ENCODE measurements at places on chromosomes 1 and 21. TPM values are rescaled to one million over a fixed set of nuclear protein-coding genes. Genes with fewer than 3 reads are reported as not detected.

Gene OR2L3
- total RNA-seq = not detected

Gene SLC19A2
- 23.1 TPM for total RNA-seq

Gene DNASE2B
- total RNA-seq = 1.3 TPM

Gene FAM43B
- 0.37 TPM for total RNA-seq

Gene GJA9
- total RNA-seq = not detected

Gene EVA1C
- 13.9 TPM for total RNA-seq

Gene IL20
- total RNA-seq = not detected

Gene FASLG
- not detected for total RNA-seq

Gene KLF17
- not detected for total RNA-seq

- no peak for DNase-seq
- no peak overlapping the region for H3K4me3 ChIP-seq
- H3K36me3 ChIP-seq = no peaks in the 10 kb centered on the region
- H3K27me3 ChIP-seq = no peaks in the 10 kb centered on the region
Observed at GRCh38 chr1:193700710-193701355, 514.4 kb upstream of the B3GALT2 start.

GRCh38 chr1:47725511-47725991 is 271.6 kb downstream of the TRABD2B start:
- H3K36me3 ChIP-seq = no peaks in the 10 kb centered on the region
- no peaks in the 10 kb centered on the region for H3K4me1 ChIP-seq
- no peak for DNase-seq
- H3K4me3 ChIP-seq = no peak overlapping the region
- H3K27me3 ChIP-seq = peaks cover 7% of the 10 kb centered on the region
- no peak overlapping the region for H3K27ac ChIP-seq

GRCh38 chr1:86370601-86371022 is 25.5 kb downstream of the ODF2L start:
- H3K27me3 ChIP-seq = no peaks in the 10 kb centered on the region
- H3K36me3 ChIP-seq = peaks cover 12% of the 10 kb centered on the region
- H3K4me3 ChIP-seq = no peak overlapping the region
- no peaks in the 10 kb centered on the region for H3K4me1 ChIP-seq

DNA sequence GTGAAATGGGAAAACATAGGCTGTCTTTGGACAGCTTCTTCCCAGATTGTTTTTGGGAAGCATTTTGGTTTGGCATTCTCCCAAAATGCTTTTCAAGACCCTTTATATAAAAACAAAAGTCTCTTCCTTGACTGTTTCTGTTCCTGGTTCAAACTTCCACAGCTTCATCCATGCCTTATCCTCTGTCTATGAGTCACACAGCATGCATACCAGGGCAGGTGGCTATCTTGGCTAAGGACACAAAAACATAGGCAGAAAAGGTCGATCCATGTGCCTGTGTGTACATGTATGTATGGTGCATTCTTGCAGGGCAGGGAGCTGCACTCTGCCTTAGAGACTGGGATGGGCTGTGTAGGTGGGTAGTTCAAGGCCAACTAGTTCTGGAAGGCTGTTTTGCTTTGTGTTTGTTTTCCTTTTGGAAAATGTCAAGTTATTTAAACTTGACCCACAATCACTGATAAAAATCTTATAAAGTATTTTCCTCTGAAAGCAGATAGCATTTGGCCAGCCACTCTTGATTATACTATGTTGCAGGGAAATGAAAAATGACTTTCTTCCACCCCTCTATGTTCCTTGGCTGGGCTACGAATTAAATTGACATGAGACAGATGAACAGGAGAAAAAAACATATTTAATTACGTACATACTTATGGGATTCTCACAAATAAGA is 437.0 kb downstream of the SIPA1L2 start:
- H3K4me3 ChIP-seq = no peak overlapping the region
- no peaks in the 10 kb centered on the region for H3K4me1 ChIP-seq
- H3K27me3 ChIP-seq = no peaks in the 10 kb centered on the region
- no peak for DNase-seq
- H3K36me3 ChIP-seq = no peaks in the 10 kb centered on the region

- no peaks in the 10 kb centered on the region for H3K27me3 ChIP-seq
- no peaks in the 10 kb centered on the region for H3K36me3 ChIP-seq
- no peaks in the 10 kb centered on the region for H3K4me1 ChIP-seq
- H3K4me3 ChIP-seq = no peak overlapping the region
- no peak for DNase-seq
Observed at GRCh38 chr1:207659545-207660153, 14.7 kb downstream of the CR1L start.

- no peaks in the 10 kb centered on the region for H3K27me3 ChIP-seq
- peaks cover 14% of the 10 kb centered on the region for H3K36me3 ChIP-seq
- DNase-seq = no peak
- no peak overlapping the region for H3K27ac ChIP-seq
- H3K4me3 ChIP-seq = no peak overlapping the region
Observed at GRCh38 chr1:220770245-220770913, 16.3 kb upstream of the MTARC1 start.

DNA sequence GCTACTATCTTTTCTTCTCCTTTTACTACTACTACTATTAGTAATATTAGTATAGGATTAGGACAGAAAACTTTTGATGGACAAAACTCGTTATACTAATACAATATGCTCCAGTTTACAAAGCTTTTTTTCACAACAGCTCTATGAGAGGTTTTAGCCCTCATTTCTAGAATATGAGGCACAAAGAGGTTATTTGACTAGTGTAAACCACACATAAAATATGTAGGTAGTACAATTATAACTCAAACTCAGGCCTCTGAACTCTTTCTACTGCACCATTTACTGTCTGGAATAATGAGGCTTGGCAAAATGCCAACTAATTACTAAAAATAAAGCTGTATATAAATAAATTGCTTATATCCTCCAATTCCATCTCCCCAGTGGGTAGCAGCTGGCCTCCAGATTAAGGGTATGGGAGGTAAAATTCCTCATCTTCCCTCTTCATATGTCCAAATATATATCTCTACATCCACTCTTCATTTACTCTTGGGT is 99.9 kb downstream of the LYST start:
- no peaks in the 10 kb centered on the region for H3K36me3 ChIP-seq
- H3K4me3 ChIP-seq = no peak overlapping the region
- DNase-seq = no peak
- no peaks in the 10 kb centered on the region for H3K27me3 ChIP-seq

DNA sequence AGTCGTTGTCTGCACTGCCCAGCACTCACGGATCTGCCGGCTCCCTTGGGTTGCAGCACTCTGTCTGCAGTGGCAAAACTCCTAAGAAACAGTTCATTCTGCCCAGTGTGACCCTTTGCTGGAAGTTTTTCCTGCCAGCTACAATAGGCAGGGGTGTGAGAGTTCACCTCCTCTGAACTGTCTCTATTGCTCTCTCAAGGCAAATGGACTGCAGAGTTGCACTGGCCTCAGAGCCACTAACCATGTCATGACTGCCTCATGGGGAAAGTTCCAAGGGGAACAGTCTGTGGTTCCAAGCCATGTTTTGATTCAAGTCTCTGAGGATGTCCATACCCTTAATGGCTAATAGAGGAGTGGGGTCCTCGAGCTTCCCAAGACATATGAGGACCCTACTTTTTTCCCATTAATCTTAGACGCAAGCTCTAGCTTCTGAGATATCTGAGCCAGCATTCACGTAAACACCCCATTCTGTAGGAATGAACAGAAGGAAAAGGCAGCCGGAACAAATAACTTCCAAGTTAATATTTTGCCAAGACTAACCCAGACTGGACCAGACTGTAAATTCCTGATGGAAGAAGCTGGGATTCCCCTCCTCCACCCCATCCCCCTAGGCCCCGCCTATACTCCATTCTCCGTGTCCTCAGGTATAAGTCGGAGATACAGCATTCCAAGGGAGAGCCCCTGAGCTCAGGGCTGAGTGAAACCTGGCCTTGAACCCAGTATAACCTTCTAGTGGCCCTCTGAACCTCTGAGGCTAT is 93.8 kb upstream of the AKT3 start:
- no peak overlapping the region for H3K4me3 ChIP-seq
- H3K36me3 ChIP-seq = no peaks in the 10 kb centered on the region
- H3K4me1 ChIP-seq = no peaks in the 10 kb centered on the region
- H3K27ac ChIP-seq = no peak overlapping the region

GRCh38 chr1:1332774-1333480 is 1.8 kb downstream of the TAS1R3 start:
- no peaks in the 10 kb centered on the region for H3K27me3 ChIP-seq
- no peaks in the 10 kb centered on the region for H3K4me1 ChIP-seq
- peaks cover 35% of the 10 kb centered on the region for H3K36me3 ChIP-seq
- H3K27ac ChIP-seq = no peak overlapping the region

- no peaks in the 10 kb centered on the region for H3K4me1 ChIP-seq
- H3K4me3 ChIP-seq = no peak overlapping the region
- no peaks in the 10 kb centered on the region for H3K27me3 ChIP-seq
- H3K36me3 ChIP-seq = no peaks in the 10 kb centered on the region
- H3K27ac ChIP-seq = no peak overlapping the region
Observed at GRCh38 chr1:229164836-229165735, 105.8 kb upstream of the RAB4A start.

- H3K36me3 ChIP-seq = no peaks in the 10 kb centered on the region
- no peaks in the 10 kb centered on the region for H3K27me3 ChIP-seq
- no peak overlapping the region for H3K27ac ChIP-seq
- H3K4me3 ChIP-seq = no peak overlapping the region
- H3K4me1 ChIP-seq = no peaks in the 10 kb centered on the region
- DNase-seq = no peak
Observed at GRCh38 chr1:243708210-243708609, 141.8 kb downstream of the AKT3 start.

GRCh38 chr1:60583696-60584095 is 498.7 kb upstream of the NFIA start:
- no peaks in the 10 kb centered on the region for H3K4me1 ChIP-seq
- H3K4me3 ChIP-seq = no peak overlapping the region
- H3K27ac ChIP-seq = no peak overlapping the region

DNA sequence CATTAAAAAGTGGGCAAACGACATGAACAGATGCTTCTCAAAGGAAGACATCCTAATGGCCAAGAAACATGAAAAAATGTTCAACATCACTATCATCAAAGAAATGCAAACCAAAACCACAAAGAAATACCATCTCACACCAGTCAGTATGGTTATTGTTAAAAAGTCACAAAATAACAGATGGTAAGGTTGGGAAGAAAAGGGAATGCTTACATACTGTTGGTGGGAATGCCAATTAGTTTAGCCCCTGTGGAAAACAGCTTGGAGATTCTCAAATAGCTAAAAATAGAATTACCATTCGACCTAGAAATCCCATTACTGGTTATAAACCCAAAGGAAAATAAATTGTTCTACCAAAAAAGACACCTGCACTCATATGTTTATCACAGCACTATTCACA is 369.4 kb downstream of the KCNH1 start:
- no peaks in the 10 kb centered on the region for H3K36me3 ChIP-seq
- no peak overlapping the region for H3K27ac ChIP-seq
- no peaks in the 10 kb centered on the region for H3K4me1 ChIP-seq
- no peak overlapping the region for H3K4me3 ChIP-seq
- H3K27me3 ChIP-seq = no peaks in the 10 kb centered on the region

GRCh38 chr1:65079941-65080340 is 68.1 kb upstream of the AK4 start:
- H3K36me3 ChIP-seq = no peaks in the 10 kb centered on the region
- H3K27me3 ChIP-seq = peaks cover 3% of the 10 kb centered on the region

DNA sequence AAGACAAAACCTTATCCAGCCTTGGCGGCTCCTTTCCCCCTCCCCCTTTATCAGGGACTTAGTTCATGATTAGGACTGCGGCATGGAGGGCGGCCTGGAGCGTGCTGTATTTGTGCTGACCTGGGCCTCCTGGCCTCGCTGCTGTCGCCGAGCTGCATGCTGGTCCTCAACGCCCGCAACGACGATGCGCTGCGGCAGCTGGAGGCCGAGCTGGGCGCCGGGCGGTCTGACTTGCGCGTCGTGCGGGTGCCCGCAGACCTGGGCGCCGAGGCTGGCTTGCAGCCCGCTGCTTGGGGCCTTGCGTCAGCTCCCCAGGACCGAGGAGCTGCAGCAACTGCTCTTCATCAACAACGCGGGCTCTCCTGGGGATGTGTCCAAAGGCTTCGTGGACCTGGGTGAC is 70.9 kb downstream of the TM2D1 start:
- no peak overlapping the region for H3K27ac ChIP-seq
- DNase-seq = no peak
- no peak overlapping the region for H3K4me3 ChIP-seq
- no peaks in the 10 kb centered on the region for H3K36me3 ChIP-seq
- H3K4me1 ChIP-seq = no peaks in the 10 kb centered on the region

DNA sequence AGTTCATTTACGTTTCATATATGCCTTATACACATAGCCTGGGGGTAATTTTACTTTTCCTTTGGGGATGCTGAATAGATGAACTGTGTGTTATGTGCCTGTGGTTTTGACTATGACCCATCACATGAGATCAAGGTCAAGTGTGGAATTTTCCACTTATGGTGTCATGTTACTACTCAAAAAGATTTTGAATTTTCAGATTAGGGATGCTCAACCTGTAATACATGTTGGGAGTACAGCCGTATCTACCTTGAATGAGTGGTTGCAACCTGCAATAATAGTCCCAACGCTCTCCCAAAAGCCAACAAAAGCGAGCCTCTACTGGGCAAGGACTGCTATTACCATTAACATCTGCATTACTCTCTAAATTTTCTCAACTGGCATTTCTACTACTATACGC is 68.5 kb upstream of the SDC3 start:
- peak overlapping the region; percentile 53 for H3K27ac ChIP-seq
- H3K27me3 ChIP-seq = no peaks in the 10 kb centered on the region
- H3K36me3 ChIP-seq = peaks cover 19% of the 10 kb centered on the region
- H3K4me3 ChIP-seq = no peak overlapping the region
- H3K4me1 ChIP-seq = peaks cover 2% of the 10 kb centered on the region
- no peak for DNase-seq

- H3K27me3 ChIP-seq = no peaks in the 10 kb centered on the region
- no peaks in the 10 kb centered on the region for H3K36me3 ChIP-seq
- no peak overlapping the region for H3K27ac ChIP-seq
- DNase-seq = no peak
Observed at GRCh38 chr1:55346586-55346985, 131.4 kb upstream of the USP24 start.

- H3K4me1 ChIP-seq = no peaks in the 10 kb centered on the region
- H3K36me3 ChIP-seq = peaks cover 22% of the 10 kb centered on the region
- H3K27me3 ChIP-seq = no peaks in the 10 kb centered on the region
Observed at GRCh38 chr1:44296086-44296485, 59.0 kb downstream of the ERI3 start.
